ENCODE measurements at places on chromosomes 12 and 14.

DNA sequence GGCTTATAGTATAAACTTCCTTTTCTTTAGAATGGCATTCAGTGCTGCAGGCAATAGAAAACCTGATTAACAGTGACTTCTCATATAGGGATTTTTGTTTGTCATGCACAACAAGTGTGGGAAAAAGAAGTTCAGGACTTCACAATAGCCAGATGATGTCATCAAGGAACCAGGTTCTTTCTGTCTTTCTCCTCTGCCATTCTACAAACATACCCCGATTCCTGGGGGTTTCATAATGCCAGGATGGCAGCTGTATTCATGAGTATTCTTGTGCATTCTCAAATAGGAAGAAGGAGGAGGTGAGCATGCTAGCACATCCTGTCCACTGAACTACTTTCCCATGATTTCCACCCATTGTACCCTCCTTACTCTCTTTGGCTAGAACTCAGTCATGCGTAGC, 182.7 kb upstream of the EEA1 start:
- no peak for DNase-seq

- DNase-seq, result no peak
Observed at GRCh38 chr12:129592449-129592848, 311.4 kb downstream of the TMEM132D start.

DNA sequence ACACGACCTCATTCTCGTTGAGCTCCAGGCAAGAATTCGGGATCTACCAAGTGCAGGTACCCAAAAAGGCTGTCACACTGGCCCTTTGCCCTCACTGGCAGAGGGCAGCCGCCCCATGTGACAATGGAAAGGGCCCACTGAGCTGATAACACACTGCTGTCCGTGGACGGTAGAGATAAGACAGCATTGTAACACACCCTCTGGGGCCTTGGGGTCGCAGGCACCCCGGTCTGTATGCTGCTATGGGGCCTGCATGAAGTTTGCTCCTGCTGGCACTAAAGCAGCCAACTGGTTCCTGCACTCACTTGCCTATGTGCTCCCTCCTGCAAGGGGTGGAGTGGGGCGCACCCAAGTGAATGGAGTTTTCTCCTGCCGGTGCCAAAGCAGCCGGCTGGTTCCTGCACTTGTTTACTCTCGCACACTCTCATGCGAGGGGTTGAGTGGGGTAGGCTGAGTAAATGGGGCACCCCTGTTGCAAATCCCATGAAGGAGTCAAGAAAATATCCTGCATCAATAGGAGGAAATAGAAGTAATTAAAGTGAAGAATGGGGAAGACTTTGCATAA, 477.9 kb downstream of the ATP23 start:
- no peak for DNase-seq

DNA sequence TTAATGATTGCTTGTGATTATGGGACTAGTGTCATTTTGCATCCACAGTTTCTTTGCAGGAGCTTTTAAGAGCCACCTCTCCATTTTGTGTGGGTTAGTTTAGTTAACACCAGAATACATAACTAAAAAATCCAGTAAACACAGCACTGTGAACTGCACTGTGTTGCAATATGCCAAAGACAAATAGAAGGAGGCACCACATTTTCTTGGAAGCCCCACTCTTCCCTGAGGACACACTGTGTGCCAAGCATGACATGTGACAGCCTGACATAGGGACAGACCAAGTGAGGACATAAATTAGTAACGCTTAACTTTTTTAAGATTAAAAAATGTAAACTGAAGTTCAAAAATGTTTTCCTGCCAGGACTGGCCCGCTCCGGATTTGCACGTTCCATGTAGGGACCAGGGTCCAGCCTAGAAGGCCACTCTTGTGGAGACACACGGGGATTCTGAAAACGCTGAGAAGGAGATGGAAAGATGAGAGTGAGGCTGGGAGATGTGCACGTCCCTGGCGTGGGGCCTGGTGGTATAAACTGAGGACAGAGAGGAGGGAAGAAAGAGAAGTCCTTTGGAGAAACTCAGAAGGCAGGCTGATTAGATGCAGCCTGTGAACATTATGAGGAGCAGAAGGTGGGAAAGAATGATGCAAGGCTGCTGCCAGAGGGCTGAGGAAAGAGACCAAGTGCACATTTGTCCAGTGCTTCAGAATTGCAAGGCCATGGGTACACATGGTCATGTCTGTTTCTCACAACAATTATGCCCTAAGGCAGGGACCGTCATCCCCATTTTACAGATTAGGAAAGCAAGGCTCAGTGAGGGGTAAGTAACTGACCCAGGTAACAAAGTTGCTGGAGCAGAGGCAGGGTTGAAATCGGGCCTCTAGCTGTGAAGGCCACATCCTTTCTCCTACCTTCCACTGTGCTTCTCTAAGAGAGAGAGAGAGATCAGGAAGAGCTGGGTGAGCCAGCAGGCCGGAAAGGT, 45.1 kb downstream of the ISCA2 start:
- no peak for DNase-seq

DNA sequence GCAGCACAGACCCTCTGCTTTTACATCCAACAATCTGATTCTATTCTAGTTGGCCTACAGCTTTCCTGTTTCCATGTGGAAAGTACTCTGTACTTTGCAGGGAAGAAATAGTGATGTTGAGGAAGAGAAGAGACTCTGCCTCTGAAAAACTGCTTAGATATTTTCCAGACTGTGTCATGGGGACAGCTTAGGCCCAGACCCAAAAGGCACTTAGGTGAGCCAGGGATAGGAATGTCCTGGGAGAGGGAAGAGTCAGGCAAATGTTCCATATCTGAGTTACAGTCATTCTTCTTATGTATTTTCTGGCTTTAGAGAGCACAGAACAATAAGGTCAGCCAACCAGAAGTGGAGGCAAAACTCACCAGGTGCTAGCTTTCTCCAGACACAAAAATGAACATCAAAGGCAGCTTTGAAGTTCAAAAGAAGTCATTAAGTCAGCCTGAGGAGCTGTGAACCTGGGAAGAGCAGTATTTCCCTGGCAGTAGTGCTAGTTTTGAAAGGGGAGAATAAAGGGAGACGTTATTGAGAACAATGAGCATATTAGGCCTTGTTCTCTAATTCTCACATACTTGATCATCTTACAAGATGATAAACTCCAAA, 199.7 kb upstream of the LMNTD1 start:
- DNase-seq, result no peak

DNA sequence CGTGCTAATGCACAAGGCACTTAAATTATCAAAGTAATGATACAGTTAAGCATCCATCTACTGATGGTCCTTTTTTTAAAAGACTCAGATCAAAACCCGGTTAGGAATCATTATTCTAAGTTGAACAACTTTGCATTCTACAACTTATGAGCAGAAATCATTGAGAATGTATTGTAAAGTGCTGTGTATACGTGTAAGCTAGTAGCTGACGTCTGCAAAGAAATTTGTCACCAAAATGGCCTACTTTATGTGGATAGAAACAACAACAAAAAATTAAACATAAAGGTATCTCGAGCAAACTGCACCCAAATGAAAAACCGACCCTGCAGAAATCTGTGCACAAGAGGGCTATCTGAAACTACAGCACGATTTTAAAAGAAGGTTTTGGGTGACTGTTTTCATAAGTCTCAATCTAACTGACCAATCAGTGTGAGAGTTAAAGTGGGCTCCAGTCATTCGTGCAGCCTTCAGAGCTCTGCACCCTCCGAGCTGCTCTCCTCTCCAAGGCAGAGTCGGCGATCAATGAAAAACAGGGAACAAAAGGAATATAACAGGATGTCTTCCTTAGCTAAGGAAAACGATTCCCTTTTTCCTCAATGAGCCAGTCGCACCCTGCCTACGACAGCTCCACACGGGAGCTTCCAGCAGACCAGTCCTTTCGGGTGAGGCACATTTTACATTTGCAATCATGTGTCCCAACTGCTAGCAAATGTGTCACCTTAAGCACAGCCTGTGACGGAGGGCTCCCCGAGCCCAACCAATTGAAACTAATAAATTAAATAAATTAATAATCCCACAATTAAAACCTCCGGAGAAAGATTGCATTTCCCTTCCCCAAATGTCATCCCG, 200.7 kb upstream of the FOXN3 start:
- DNase-seq, result no peak

GRCh38 chr12:124523071-124523470, 44.3 kb downstream of the NCOR2 start:
- DNase-seq, result no peak

- DNase-seq, result no peak
Observed at GRCh38 chr12:131907379-131908091, 13.1 kb downstream of the ULK1 start.

DNA sequence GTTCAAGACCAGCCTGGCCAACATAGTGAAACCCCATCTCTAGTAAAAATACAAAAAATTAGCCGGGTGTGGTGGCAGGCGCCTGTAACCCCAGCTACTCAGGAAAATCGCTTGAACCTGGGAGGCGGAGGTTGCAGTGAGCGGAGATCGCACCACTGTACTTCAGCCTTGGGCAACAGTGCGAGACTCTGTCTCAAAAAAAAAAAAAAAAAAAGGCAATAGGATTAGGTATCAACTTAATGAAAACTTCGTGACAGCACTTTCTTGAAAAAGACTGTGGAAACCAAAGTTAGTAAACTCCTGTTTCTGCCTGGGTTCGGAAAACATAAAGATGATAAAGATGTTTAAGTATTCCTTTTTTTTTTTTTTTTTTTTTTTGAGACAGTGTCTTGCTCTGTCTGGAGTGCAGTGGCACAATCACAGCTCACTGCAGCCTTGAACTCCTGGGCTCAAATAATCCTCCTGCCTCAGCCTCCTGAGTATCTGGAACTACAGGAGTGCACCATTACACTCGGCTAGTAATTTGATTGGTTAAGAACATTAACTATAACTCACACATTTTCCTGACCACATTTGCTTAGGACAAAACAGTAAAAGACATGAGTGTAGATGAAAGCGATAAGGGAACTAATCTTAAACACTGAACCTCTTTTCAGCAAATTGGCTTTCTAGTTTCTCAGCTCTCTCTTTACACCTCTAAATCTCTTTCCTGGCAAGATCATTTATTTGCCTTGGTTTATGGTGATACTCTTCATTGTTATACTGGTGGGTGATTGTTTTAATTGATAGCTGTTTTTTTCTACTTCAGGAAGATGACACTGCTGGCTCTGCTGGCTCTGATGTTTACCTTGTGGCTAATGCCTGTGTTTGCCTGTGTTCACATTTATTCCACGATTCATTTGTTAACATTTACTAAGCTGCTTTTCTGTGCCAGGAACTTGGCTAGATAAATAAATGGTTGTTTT, 15.8 kb downstream of the HIF1A start:
- no peak for DNase-seq

- no peak for DNase-seq
Observed at GRCh38 chr12:39628836-39629235, 9.2 kb upstream of the ABCD2 start.

GRCh38 chr14:104383996-104384775, 195.4 kb upstream of the C14orf180 start:
- DNase-seq, result no peak

- DNase-seq, result no peak
Observed at GRCh38 chr14:75340921-75341320, 62.3 kb downstream of the FOS start.

DNA sequence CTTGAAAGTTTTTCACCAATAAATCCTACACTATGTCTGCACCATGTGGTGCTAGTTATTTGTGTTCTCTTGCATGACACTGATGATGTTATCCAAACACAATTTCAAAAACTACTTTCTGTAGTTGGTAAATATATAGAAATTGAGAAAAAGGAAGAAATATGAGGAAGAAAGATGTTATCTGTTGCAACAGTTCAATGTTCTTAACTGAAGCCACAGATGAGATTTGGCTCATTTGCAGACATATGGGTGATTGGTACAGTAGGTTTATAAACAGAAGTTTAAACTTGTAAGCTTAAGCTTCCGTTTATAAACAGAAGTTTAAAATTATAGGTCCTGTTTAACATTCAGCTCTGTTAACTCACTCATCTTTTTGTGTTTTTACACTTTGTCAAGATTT, at the start of gene CLEC12A:
Gene CLEC12A (plus strand): TSS at position 229 of the 400 bp plus-strand sequence. CDS start 188 bp downstream, outside the sequence.
- DNase-seq, result no peak

GRCh38 chr12:111458546-111459172, 52.9 kb downstream of the SH2B3 start:
- no peak for DNase-seq
